ENCODE measurements at places on chromosomes 16 and 17.

DNA sequence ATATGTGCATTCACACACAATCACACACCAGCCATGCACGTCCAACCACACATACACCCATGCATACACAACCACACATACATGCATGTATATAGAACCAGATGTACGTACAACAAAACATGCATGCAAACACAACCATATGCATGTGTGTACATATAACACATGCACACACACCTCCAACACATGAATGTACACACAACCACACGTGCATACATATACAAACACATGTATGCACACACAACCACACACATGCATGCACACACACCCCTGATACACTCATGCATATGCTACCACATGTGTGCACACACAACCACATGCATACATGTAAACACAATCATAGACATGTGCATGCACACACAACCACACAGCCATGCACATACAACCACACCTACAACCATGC lies 52.0 kb upstream of the SDK2 start:
- DNase-seq, result no peak

- DNase-seq, result peak; percentile 96
Observed at GRCh38 chr16:53090591-53091411, 36.0 kb downstream of the CHD9 start.

GRCh38 chr17:4542726-4543191 lies 12.4 kb downstream of the MYBBP1A start:
- DNase-seq, result no peak

- no peak for DNase-seq
Observed at GRCh38 chr16:23595246-23595950, 718 bp downstream of the NDUFAB1 start.

GRCh38 chr16:86424985-86425384 lies 85.3 kb upstream of the FOXF1 start:
- DNase-seq, result no peak

DNA sequence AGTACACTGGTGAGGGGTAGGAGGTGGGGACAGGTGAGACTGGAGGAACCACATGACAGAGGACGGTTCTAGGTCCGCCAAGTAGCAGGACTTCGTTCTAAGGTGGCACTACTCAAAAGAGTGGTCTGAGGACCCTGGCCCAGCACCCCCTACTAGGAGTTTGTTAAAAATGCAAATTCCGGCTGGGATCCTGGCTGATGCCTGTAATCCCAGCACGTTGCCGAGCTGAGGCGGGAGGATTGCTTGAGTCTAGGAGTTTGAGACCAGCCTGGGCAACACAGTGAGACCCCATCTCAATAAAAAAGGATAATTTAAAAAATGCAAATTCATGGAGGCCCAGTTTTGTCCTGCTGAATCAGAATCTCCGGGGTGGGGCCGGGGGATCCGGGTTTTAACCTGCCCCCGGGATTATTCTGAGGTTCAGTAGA lies 59.1 kb downstream of the WSB1 start:
- no peak for DNase-seq

DNA sequence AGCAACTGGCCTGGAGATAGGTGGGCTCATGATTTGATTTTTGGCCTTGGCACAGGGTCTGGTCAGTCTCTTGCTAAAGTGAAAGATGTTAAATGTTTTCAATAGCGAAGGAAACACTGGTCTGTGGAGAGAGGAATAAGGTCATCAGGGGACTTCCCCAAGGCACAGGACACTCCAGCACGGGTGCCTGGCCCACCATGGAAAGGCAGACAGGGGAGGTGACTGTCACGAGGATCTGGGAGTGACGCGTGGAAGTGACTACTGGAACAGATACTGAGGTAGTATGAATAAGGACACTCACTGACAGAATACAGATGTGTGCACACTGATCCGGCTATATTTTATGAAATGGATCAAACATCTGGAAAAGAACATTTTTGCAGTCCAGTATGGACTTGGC lies 16.7 kb upstream of the ICAM2 start:
- DNase-seq, result no peak

GRCh38 chr16:89482150-89482816 lies 8.1 kb downstream of the ANKRD11 start:
- DNase-seq, result no peak

GRCh38 chr16:69918241-69918640 lies 32.9 kb upstream of the CLEC18A start:
- no peak for DNase-seq

GRCh38 chr16:88357317-88358022 lies 25.3 kb upstream of the ZNF469 start:
- DNase-seq, result peak; percentile 59

GRCh38 chr16:56950051-56950450 lies 11.7 kb upstream of the CETP start:
- DNase-seq, result no peak

- DNase-seq, result no peak
Observed at GRCh38 chr16:10338426-10338825, 47.4 kb upstream of the ATF7IP2 start.

- no peak for DNase-seq
Observed at GRCh38 chr16:66081775-66082366, 284.6 kb upstream of the CDH5 start.

GRCh38 chr16:78277321-78278055 lies 178.0 kb downstream of the WWOX start:
- no peak for DNase-seq

- no peak for DNase-seq
Observed at GRCh38 chr17:77848257-77848656, 110.2 kb upstream of the TNRC6C start.

DNA sequence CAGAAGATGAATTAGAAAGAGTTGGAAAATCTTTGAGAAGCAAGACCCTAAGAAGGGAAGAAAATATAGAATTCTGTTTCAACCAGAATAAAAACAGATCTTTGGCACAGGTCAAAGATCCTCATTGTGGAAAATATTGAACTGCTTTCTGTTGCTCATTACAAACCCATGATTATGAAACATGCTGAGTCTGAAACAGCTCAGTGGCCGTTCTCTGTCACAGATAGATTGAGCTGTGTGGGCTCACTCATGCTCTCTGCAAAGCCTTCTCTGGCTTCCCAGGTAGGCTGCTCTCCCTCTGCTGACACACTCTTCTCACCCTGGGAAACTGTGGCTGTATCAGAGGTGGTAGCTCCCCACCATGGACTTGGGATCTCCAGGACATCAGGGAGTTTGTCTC lies 3.4 kb upstream of the KRT38 start:
- DNase-seq, result no peak

DNA sequence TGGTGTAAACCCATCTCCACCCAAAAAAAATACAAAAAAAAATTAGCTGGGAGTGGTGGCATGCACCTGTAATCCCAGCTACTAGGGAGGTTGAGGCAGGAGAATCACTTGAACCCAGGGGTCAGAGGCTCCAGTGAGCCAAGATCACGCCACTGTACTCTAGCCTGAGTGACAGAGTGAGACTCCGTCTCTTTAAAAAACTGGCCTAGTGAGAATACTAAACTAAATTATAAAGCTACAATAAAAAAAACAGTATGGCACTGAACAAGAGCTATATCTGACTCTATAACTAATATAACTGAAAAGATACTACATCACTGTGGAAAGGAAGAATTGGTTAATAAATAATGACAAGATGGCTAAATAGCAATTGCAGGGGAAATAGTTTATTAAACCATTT lies 6.4 kb downstream of the SMURF2 start:
- DNase-seq, result no peak

- no peak for DNase-seq
Observed at GRCh38 chr17:78174870-78175642, 6.7 kb downstream of the SYNGR2 start.

- peak; percentile 69 for DNase-seq
Observed at GRCh38 chr16:89393738-89394406, 96.5 kb downstream of the ANKRD11 start.

DNA sequence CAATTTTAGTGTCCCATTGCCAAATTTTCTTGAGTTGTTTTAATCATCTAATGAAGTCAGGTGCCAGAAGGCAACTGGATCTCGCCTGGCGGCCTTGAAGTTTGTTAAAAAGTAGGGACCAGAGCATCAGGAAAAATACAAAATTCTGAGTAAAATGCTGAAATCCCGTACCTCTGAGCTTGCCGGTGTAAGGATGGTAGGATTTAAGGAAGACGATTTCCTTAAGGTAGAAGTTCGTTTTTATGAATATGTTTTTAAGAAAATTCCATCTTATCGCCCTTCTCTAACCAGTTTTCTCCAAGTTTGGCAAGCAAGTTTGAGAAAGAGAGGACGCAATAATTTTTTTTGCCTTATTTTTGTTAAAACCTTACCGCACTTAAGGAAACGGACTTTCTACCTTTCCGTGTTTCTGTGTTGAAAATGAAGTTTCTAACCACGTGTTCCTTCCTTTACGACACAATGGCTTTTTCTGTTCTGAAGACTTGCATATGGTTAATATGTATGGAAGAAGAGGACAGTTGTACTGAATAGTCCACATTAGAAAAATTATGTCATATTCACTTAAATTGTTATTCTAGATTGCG lies 748 bp downstream of the ATF7IP2 start:
- no peak for DNase-seq

GRCh38 chr17:34051046-34051445 lies 204.0 kb upstream of the CCL2 start:
- DNase-seq, result no peak

DNA sequence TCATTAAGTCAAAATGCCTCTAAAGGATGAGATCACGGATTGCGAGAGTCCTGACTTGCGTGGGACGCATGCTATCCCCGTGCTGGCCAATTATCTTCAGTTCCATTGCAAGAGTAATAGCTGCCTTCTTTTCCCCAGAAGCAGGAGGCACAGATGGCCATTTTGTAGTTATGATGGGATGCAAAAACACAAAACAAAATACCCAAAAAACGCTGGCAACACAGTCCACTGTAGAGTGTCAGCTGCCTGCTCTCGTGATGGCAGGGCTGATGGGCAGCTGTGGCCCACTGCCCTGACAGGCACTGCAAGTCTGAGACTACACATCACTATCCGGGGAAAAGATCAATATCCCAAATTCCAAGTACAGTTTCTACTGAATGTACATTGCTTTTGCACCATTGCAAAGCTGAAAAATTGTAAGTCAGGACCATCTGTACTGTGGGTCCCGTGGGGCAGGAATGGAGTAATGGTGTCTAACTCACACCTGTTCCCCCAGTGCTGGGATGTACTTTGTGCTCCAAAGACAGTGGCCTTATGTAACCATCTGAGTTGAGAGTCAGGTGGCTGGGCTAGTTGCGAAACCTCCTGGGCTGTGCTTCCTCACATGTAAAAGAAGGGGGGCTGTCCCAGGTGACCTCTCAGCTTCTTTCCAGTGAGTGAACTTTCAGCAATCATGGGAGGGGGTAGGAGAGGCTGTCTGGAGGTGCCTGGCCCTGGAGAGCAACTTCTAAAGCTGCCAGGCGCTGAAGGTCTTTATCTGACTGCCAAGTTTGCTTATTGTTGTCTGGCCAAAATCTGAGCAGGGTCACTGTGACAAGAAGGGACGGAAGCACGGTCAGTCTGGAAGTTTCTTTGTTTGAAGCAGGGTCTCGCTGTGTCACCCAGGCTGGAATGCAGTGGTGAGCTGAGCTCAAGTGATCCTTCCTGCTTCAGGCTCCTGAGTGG lies 4.7 kb downstream of the SLC47A1 start:
- no peak for DNase-seq

DNA sequence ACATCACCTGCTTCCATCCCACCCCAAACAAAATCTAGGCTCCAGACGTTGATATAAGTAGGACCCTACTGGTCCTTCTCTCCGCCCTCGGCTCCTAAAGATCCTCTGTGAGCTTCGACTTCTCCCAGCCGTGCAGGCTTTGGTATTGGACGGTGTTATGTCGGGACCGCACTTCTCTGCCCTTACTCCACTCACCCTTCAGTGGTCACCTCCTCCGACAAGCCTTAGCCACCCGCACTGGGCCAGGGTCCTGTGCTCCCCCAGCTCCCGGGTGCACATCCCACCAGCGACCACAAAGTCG lies 1.6 kb downstream of the PSMB10 start:
- peak; percentile 68 for DNase-seq

DNA sequence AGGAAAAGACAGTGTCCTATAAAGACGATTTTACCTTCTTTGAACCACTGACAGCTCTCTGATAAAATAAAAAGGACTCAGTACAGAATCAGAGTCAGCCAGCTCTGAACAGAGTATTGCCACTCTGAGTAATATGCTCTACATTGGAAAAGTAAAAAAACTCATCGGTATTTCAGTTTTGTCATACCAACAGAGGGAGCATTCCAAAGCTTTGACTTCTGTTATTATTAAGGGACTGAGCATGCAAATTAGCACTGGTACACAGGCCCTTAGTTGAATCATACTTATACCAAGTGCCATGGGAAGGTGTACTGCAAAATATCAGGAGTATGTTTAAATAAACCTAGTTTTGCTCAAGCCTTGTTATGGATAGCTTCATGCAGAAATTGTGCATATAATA lies 509.0 kb upstream of the KIF2B start:
- DNase-seq, result no peak

GRCh38 chr16:57500578-57501111 lies 14.4 kb upstream of the DOK4 start:
- no peak for DNase-seq

DNA sequence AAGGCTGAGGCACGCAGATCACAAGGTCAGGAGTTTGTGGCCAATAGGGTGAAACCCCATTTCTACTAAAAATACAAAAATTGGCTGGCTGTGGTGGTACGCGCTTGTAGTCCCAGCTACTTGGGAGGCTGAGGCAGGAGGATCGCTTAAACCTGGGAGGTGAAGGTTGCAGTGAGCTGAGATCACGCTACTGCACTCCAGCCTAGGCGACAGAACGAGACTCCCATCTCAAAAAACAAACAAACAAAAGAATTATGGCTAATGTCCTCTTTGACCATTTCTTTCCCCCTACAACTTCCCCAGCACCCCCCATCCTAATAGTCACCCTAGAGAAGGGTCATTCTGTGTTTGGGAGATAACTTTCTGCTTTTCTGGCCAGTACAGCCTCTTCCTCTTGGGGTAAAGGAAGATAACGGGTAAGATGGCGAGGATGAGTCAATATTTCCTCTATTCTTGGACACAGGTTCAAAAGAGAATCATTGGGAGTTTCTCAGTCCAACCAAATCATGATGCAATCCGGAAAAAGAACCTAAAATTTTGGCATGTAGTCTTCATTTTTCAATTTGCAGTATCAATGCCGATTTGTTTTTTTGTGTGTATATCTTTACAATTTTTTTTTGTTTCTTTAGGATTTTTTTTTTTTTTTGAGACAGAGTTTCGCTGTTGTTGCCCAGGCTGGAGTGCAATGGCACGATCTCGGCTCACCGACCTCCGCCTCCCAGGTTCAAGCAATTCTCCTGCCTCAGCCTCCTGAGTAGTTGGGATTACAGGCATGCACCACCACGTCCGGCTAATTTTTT lies 107.6 kb upstream of the MED13 start:
- DNase-seq, result no peak

- DNase-seq, result no peak
Observed at GRCh38 chr16:60295451-60295850, 1561.3 kb upstream of the GOT2 start.

- DNase-seq, result no peak
Observed at GRCh38 chr16:74029115-74029792, 267.4 kb upstream of the PSMD7 start.
